ENCODE measurements at places on chromosomes 16 and 17.

- no peak for DNase-seq
Observed at GRCh38 chr16:57600952-57601580, 27.4 kb upstream of the ADGRG1 start.

GRCh38 chr17:72829883-72830282, 262.6 kb downstream of the SLC39A11 start:
- DNase-seq, result no peak

DNA sequence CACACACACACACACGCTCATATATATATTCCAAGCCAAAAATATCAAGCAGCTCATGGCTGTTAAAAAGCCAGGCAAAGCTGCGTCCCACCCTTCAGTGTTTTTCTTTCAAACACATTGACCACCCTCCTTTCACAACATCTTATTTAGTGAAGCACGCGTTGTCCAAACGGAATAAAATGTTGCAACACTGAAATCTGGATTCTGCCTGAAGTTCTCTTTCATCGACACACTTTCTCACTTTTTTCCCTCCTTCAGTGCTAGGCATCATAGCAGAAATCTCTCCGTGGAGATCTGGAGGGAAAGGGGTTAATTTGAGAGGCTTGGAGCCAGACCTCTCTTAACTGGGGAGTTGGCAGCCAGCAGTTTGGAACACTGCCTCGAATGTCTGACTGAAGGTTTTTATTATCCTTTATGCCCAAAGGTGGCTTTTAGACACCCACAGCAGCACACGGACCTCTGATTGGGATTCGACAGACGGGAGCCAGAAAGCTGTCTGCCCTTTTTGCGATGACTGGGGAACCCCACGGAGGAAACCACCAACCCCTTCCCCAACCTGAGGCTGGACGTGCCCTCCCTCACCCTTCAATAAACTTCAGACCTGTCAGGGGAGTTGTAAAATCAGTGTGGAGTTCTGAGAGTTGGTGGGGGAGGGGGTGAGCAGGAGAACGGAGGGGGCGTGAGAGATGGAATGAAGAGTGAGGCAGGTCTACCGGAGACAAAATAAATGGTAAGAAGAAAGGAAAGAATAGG, 833.6 kb upstream of the SOX9 start:
- DNase-seq, result no peak

DNA sequence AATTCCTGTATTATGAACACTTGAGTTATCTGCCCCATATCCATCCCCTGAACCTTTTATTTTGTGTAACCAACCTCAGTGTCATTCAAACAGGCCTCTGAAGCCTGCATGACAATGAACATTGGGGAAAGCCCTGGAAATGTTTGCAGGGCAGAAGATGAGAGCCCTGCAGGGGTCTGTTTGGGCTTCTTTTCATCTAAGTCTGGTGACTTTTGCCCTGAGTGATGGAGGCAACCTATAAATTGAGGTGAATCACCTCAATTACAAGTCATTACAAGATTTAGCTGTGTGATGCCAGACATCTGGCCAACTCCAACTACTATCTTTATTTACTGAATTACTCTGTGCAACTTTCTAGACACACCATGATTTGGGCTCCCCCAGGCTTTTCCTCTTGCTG, 189.2 kb downstream of the MAF start:
- no peak for DNase-seq

DNA sequence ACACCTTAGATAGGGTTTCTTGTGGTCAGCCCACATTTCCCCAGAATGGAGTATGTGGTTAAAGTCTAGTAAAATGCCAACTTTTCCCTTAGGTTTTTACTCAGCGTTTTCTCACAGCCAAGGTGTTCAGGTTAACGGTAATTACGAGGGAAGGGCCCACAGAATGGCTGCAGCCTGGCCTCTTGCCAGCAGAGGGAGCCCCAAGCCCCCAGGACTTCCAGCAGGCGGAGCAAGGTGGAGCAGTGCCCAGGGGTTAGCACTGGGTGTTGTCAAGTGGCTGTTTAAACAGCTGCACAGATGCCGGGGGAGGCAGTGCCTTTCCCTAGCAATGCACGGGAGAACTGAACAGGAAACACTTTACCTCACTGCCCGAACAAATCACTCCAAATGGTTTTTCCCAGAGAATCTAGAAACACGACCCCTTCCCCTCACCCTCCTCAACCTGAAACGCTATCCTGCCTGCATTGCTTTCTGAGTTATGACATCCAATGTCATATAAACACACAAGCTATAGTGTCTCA, 6.6 kb downstream of the PHB1 start:
- no peak for DNase-seq

- no peak for DNase-seq
Observed at GRCh38 chr16:63539276-63539675, 1503.0 kb upstream of the CDH8 start.

- DNase-seq, result no peak
Observed at GRCh38 chr16:2392025-2392424, 37.2 kb upstream of the CCNF start.

DNA sequence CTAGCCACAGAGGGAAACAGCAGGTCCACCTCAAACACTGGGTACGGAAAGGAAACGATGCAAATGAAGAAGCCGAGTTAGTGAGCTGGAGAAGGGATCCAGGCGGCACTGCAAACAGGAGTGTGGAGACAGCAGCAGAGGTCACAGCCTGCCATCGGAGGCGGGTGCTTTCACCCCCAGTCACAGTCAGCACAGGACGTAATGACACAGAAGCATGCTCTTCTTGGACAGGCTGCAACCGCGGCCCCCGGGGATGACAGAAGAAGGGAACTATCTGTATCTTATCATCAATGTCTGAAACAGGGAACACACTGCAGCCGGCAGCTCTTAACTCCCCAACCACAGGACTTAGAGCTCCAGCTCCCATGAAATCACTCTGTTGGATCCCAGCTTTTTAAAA, 16.1 kb upstream of the SLC38A8 start:
- no peak for DNase-seq

DNA sequence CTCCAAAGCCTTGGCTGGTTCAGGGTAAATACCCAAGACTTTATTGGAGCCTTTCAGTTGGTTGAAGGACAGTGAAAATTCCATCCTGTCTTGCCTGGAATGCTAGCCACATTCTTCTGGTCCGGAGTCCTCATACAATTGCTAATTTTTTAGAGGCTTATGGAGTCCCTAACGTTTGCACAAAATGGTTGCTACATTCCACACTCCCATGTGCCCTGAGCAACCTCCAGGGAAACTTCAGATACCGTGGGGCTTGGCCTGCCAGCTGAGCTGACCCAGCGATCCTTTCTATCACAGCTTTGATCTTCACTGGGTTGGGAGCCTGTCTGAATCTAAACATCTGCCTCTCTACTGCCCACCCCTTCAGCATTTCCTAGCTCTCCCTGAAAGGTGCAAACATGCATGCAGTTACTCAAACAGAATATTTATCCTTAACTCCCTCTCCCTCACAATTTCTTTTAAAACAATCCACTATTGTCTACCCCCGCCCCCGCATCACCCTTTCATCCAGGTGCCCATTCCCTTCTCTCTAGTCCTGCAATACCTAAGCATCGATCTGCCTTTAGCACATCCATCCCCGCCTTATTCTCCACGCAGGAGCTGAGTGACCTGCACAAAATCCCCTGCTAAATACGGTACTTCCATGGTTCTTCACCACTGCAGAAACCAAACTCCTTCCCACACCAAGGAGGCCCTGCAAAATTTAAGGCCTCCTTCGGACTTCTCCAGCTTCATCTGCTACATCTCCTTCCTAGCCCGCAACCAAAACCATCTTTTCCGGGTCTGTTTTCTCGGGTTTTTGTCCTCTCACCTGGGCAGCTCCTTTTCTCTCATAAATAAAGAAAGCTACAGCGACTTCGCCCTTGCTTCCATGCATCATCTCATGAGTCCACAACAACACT, 810 bp upstream of the GAN start:
- no peak for DNase-seq

Measured in CMK (cell line).